Activated naive CD4-positive, alpha-beta T cell (primary cell): ENCODE measurements at places on chromosomes 13 and 19.

DNA sequence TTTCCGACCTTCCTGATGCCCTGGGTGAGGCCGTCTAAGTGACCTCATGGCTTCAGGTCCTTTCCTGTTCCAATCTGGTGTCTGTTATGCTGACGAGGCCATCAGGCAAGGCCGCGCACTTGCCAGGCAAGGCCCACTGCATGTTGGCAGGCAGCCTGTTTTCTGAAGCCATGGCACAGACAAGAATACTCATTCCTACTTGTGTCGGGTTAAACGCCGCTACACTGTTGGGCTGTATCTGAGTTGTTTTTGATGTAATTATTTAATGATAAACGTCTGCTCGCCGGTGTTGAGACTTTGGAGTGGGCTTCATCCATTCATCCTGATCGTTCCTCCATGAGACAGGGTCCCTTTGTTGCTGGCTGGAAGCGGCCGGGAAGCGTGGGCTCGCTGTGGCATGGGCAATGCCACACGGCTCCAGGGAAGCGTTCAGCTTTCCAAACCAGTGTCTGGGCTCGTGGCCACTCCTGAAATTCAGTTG lies 92.1 kb downstream of the ATP11A start:
- DNase-seq, result no peak

DNA sequence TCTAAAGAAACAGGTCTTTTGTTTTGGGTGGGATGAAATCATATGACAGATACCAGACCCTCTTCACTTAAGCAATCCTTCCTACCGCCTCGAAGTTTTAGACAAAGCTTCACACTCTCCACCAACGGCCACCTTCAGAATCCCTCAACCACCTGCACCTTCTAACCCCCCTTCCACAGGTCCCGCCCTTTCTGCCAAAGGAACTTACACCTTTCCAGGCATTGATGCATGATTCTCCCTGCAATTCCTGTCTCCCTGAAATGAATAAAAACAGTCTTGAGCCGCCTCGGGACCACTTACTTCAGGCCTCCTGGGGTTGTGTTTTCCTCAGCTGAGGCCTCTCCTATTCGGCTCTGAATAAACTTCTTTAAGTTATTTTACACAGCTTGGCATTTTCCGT lies 859 bp downstream of the ZNF433 start:
- no peak for DNase-seq

DNA sequence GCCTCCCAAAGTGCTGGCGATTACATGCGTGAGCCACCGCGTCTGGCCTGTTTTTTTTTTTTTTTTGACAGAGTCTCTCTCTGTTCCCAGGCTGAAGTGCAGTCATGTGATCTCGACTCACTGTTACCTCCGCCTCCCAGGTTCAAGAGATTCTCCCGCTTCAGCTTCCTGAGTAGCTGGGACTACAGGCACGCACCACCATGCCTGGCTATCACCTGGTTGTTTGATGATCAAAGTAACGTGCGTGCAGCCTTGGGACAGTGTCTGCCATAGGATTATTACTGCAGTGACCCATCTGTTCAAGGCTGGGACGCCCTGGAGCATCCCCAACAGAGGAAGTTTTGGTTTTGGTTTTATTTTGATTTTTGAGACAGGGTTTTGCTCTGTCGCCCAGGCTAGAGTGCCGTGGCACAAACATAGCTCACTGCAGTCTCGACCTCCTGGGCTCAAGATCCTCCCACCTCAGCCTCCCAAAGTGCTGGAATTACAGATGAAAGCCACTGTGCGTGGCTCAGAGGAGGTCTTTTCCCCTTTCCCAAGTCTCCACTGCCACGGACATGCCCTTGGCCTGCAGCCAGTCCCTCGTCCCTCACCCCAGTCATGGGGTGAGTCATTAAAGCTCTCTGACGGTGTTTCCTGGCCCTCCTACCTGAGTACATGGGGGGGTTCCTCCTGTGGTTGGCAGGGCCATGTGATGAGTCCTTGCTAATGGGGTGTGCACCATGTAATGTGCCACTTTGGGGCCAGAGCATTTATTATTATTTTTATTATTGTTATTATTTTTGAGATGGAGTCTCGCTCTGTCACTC lies 65.6 kb downstream of the IER2 start:
- no peak for DNase-seq

DNA sequence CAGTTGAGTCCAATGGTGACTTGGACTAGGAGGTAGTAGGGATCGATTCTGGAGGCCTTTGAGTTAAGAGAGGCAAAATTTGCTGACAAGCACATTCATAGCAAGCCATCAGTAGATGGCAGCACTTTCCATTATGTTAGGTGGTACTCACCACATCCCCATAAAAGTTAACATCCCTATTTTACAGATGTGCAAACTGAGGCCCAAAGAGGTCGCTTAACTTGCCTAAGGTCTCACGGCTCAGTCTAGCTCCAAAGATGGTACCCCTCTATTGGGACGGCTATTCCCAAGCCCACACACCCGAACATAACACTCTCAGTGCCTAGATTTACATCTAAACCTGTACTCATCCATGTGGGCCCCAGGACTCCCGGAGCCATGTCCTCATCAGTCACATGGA lies 21.5 kb upstream of the FOSB start:
- DNase-seq, result no peak

DNA sequence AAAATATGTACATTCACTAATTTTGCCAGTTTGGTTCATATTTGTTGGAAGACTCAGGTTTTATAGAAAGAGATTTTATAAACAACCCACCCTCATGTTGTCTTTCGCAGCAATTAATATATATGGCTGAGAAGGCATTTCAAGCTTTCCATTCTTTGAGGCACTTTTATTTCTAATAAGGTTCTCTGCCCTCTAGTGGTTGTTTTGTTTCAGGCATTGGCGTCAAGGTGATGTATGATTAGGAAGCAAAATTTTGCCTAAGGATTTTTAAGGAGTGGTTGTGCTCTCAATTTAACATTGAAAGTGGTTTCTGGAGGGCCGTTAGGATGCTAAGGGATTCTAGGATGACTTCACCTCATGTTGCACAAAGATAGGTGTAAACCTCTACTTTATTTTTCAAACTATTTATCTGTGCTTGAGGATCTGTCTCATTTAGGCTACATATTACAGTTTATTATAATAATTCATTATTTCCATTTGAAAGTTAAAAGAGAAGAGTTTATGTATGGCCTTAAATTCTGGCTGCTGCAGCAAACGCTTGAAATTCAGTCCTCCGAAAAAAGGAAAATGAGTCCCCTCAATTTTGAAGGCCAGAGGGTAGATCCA lies 35.9 kb downstream of the OXGR1 start:
- DNase-seq, result no peak

GRCh38 chr13:44148159-44148914 lies 225.3 kb upstream of the SERP2 start:
- DNase-seq, result no peak

- DNase-seq, result no peak
Measured at GRCh38 chr13:110925023-110925612, 10.2 kb upstream of the ANKRD10 start.

DNA sequence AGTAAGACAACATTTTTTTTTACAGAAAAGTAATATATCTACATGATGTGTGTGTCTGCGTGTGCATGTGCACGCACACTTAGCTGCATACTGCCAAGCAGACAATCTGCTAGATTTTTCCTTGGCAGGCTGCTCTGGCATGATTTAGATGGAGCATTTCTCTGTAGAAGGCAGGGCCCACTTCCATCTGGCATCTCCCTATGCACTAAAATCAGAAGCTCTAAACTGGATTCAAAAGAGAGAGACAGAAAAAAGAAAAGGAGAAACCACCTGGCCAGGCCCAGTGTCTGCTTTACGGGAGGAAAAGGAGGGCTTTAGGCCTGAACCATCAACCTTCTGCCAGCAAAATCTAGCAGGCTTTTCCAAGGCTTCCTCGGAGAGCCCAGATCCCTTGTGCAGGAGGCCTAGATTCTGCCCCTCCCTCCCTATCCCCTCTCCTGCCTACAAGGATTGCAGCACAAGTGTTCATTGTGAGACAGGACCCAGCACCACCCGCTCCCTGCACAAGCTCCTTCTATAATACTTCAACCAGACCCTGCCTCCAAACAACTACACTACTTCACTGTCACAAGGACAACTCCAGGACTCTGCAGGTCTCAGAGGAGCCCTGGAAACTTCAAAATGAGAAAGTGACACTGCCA lies 99.3 kb downstream of the DOCK9 start:
- DNase-seq, result no peak

- DNase-seq, result no peak
Measured at GRCh38 chr13:57633950-57634838, 2.6 kb downstream of the PCDH17 start.

DNA sequence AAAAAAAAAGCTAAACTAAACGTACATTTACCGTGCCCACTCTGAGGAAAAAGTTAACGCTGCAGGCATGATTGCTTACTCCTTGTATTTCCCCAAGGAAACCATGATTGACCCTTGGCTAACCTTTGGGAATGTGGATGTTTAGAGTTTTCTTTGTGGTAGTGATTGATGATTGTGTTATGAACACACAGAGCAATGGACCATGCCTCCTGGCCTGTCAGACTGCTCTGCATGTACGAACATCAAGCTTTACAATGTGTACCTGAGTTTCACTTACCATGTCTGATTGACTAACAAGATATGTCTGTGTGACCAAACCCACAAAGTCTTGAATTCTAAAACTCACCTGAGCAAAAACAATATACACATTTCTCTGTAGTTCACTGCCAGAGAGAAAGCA lies 35.1 kb downstream of the MYCBP2 start:
- no peak for DNase-seq

- no peak for DNase-seq
Measured at GRCh38 chr19:56834564-56835375, 5.8 kb downstream of the PEG3 start.
